Stimulated activated CD4-positive, alpha-beta T cell treated with anti-CD3 and anti-CD28 coated beads, Interleukin-12 subunit alpha, Interleukin-12 subunit beta, amount 100 ng/mL, for 48 hours (primary cell): ENCODE measurements at places on chromosomes 7 and 10.

DNA sequence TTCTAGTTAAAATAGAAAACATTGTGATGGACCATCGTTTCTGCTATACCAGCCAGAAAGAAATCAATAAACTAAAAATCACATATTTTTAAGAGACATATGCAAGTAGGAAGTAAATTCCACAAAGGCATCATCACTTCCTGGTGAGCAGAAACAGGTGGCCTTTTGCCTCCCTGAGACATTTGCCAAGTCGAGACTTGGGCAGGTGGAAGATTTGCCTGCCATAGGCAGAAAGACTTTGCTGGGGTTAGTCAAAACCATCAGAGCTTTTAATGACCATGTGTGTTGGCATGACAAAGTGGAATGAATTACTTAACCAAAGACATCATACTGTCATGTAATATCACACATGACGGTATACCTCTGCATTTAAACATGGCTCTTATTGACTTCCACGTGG, 66.0 kb upstream of the FGL2 start:
- DNase-seq, result no peak

DNA sequence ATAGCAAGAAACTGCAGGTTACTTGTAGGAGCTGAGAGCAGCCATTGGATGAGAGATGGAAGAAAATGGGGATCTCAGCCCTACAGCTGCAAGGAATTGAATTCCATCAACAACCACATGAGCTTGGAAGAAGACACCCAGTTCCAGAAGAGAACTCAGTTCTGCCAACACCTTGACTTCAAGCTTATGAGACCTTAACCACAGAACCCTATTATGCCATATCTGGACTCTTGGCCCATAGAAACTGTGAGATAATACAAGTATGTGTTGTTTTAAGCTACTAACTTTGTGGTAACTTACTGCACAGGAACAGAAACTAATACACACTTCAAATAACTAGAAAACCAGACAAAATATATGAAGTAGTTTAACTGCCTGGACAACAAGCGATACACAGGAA, 212.4 kb upstream of the CACNA2D1 start:
- DNase-seq, result no peak

DNA sequence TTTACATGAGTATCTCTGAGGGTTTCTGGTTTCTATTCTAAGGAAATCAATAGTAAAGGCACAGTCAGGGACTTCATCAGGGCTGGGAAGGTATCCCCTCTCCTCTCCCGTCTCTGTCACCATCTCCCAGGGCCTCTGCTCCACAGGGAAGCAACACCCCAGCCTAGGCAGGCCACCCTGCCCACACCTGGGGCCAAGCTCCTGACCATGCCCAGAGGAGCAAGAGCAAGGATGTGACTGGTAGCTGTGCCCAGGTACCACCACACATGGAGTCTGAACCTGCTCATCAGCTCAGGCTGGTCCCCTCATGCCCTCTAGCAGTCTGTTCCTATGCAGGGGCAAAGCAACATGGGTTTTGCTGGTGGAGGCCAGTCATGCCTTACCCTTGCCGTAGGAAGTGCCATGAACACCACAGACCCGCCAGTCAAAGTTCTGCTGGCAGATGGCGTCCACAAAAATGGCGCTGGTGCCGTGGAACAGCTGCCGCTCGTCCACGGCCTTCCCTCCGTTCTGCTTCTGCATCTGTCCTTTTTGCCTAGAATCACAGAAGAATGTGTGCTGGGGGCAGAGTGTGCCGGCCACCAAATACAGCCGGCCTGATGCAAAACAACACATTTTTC, 36.8 kb downstream of the PARP12 start:
- DNase-seq, result no peak

GRCh38 chr7:105978035-105978434, 15.0 kb downstream of the CDHR3 start:
- no peak for DNase-seq

- DNase-seq, result no peak
Measured at GRCh38 chr7:38425509-38425908, 152.1 kb upstream of the TARP start.

DNA sequence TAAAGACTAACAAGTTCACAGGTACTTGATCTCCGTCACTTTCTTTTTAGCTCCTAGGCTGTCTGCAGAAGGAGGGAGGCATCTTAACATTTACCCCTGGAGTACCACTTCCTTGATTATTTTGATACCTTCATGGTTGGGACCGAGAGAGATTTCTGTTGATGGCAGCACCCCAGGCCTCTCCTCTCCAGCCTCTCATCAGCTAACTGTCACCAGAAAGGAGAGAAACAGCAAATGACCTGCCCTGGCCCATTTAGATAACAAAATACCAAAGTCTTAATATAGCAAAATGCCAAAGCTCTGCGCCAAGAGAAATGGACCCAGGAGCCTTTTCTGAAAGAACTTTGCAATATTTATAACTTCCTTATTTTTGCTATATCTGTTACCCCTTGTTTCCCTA, 30.0 kb upstream of the KLHL7 start:
- no peak for DNase-seq

DNA sequence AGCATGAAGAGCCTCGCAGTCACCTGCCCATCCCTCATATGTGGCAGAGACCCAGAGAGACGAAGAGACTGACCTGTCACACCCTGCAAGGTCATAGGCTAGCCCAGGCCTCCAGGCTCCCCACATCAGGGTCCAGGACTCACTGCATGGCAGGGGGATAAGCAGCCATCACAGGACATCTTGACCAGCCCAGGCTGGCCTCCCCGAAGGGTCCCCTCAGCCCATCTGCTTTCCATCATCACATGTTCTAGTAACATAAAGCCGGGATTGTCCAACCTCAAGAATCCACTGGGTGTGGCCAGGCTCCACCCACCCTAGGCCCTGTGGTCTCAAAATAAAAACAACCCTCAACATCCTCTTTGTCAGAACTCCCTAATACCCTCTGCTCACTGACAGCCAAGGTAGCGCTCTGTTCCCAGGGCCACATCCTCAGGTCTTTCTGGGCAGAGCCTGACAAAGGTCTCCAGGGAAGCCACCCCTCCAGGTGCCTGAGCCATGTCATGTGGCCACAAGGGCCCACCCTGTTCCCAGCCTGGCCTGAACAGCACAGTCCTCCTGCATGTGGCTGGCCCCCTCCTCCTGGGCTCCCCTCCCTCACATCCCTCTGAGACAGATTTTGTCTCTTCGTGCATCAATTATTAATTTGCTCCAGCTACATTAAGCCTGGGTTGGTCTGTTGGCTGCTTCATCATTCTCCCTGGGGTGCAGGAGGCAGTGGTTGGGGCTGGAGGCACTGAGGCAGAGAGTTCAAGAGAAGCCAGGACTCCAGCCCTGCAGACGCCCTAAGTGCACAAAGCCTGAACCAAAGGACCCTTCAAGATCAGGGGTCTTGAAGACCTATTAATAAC, 131.8 kb upstream of the UNC5B start:
- no peak for DNase-seq

GRCh38 chr10:77087366-77087765, 550.2 kb downstream of the KCNMA1 start:
- no peak for DNase-seq

GRCh38 chr7:55588379-55588699, 16.0 kb upstream of the VOPP1 start:
- DNase-seq, result no peak

GRCh38 chr10:103969436-103969835, 2.5 kb downstream of the SLK start:
- DNase-seq, result no peak

DNA sequence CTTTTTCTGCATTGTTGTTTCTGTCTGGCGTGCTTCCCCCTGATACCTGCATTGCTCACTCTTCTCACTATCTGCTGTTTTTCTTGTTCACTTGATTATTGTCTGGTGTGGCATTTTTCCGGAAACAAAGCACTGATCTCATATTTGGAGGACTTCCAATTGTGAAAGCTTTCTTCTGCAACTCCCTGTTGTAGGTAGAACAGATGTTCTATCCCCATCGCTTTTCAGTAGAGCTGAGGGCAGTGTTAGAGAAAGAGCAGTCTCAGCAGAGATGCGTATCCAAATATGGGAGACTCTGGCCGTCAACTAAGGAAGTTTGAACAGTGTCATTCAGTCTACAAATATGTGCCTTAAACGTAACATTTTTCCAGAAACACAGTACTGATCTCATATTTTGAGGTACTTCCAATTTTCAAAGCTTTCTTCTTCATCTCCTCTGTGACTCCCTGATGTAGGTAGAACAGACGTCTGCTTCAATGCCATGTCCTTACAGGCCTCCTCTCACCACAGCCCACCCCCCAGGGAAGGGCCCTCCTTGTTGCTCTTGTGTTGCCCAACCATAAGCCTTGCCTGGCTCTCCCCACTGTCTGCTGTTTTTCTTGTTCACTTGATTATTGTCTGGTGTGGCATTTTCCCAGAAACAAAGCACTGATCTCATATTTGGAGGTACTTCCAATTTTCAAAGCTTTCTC, 27.1 kb upstream of the GJD4 start:
- DNase-seq, result no peak

DNA sequence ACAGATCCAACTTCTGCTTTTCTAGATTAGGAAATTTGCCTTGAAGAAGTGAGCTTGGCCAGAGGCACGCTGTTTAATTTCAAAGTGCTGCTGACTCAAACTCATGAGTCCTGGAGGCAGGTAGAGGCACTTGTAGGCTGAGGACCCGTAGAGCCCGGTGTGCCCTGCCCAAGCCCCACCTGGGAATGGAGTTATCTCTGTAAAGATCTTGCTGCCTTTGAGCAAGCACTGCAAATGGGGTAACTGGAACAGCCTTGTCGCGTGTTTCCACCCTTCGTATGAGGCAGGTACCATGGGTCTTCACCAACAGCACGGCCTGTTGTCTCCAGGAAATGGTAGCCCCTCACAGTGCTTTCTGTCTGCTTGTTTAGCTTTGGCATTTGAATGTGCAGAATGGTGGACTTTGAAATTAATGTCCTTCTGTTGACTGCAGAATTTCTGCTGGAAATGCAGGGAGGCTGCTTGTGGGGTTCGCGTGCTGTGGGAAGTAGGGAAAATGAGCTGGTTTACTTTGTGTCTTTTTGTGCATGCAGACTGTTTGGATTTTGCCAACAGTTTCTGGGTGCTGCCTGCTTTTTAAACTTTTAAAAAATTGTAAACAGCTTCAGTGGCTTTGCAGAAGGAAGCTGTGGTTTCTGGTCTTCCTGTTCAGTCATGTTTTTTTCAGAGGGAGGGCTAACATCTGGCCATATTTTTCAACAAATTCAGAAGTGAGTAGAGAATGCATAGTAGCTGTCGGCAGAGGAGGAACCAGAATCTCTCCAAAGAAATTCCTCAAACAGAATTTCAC, 27.2 kb downstream of the CCM2 start:
- DNase-seq, result no peak

GRCh38 chr7:75813781-75814236, at the start of gene CCL24:
TSS of gene CCL24 (minus strand) at chr7:75813806. CDS start at chr7:75813715, 91 bp downstream.
- no peak for DNase-seq

- DNase-seq, result no peak
Measured at GRCh38 chr7:134448356-134449229, 10.3 kb downstream of the AKR1B1 start.

DNA sequence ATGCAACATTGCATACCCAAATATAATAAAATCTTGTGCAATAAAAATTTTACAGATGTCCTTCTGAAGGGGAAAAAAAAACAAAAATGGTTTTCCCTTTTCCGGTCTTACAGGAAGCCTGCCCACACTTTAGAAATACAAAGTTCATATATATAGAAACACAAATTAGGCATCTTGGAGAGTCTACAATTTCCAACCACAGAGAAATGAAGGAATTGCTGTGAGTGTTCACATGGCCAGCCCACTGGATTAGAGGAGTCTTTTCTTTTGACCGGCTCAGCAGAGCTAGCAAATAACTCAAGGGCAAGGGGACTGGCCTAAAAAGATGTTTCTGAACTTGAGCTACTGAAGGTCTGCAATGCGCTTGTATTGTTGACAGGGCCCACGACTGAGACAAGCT, 92.4 kb downstream of the GLI3 start:
- no peak for DNase-seq

GRCh38 chr7:112537822-112538387, 57.1 kb downstream of the LSMEM1 start:
- DNase-seq, result no peak

GRCh38 chr10:37263304-37263703, 137.9 kb downstream of the ANKRD30A start:
- no peak for DNase-seq

DNA sequence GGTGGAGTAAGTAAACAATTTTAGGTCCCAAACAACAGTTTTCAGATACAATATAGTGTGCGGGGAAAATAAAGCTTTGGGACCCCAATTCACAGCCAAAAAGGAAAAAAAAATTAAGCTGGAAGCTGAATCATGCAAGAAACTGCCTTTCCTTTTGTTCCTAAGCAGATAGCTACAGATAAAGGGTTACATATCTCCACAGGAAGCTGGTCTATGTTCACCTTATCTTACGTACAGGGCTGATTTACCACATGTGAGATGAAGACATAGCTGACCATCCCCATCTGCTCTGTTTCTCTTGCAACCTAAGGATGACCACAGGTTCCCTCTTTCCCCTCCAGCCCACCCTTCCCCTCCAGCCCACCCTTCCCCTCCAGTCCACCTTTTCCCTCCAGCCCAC, 14.2 kb upstream of the PFKP start:
- no peak for DNase-seq

GRCh38 chr10:43078175-43078985, 1.5 kb downstream of the RET start:
- DNase-seq, result no peak

DNA sequence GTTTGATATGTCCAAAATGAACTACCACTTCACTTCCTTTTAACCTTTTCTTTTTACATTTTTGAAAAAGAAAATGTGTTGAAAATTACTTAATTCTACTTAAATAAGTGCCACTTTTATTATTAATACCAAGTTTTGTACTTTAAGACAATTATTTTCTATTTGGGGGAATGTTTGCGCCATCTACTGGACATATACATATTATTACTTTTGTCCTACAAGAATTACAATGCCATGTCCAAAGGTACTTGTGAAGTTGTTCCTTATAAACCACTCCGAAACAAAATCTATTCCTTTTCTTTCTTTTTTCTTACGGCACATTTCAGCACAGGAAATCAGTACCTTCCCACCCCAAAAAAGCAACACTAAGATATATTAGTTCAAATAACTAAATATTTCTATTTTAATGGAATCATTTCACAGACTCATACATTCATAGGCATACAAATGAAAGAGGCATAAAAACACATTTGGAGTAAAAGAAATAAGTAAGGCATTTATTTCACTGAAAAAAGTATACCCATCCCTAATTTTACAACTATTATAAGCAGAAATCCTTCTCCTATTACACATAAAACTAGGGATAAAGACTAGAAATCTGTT, 169.9 kb downstream of the RNF133 start:
- DNase-seq, result no peak

DNA sequence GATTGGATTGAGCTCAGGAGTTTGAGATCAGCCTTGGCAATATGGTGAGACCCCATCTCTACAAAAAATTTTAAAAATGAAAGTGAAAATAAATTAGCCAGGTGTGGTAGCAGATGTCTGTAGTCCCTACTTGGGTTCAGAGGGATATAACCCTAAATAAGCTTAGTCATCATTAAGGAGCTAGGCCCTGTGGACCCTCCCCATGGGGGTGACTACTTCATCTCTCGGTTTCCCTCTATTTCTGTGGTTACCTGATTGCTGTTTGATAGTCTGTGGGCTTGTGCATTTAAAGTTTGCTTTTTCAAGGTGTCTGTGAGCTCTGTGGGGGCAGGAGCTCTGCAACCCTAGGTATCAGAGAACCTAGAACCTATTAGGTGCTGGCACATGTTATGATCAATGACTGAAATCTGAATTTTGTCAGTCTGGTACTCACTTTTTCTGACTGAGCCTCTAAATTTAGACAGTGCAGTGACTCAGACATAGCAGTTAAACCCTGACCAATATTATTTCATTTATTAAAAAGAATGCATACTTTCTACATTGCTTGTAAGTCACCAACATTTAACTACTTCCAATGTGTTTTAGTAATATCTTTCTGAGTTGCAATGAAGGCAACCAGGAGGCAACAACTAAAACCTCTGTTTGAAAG, 8.1 kb upstream of the CUZD1 start:
- no peak for DNase-seq

GRCh38 chr7:101913247-101913721, 95.9 kb downstream of the CUX1 start:
- no peak for DNase-seq
